ENCODE measurements at places on chromosomes 5 and 9. TPM values are rescaled to one million over a fixed set of nuclear protein-coding genes. Genes with fewer than 3 reads are reported as not detected.

DNA sequence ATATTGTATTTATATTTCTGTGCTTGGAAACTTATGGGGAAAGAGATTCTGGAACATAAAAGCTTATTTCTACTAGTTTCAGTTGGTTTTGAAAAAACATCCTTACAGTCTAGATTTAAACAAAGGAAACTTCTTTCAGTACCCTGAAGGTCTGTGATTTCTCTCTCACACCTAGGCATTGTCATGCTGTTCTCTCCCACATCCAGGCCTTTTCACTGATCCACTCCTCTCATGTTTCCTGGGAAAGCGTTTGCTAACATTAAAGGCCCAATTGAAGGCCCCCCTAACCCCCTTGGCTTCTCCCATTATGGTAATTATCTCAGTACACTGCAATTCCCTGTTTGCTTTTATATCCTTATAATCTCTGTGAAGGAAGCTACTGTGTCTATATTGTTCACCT lies 856 bp upstream of the PCDHGA3 start:
- no peak for DNase-seq

DNA sequence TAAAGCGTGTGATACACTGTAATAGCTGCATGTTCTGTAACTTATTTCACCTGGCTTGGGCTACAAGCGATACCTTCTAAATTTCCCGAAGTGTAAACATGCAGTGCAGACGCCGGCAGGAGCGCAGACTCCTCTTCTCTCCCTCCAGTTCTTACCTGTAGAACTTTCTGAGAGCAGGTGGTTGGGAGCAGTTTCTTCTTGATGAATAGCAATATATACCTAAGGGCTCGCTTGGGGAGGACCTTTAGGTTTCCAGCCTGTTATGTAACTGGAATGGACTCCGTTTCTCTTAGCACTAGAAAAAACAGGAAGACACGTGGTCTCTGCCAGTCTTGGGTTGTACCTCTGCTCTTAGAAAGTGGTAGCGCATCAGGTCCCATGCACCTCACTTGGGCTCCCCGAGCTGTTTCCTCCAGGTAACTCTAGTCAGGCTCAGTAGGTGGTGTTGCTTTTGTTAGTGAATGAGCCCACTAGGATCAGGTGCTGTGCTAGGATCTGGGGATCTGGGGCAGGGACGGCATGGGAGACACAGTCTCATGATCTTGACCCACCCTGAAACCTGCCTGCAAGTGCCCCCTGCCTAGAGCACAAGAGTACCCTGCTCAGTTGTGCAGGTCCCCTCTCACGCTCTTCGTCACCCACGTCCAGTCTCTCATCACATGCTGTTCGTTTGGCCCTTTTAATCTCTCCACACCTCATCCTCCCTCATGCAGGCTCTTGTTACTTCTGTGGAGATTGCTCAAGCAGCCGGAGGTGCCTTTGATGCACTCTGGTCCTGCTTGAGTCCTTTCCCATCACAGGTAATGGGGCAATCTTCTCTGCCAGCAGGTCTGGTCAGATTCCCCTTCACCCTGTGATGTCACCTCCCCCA lies 2.8 kb downstream of the TENT4A start:
- DNase-seq, result no peak

PCDHB3 gene
- 0.21 TPM for total RNA-seq

OR1J2 gene
- not detected for total RNA-seq

PCDHB5 gene
- 2.0 TPM for total RNA-seq

GRCh38 chr5:110784901-110785300 lies 46.1 kb downstream of the SLC25A46 start:
- no peak for DNase-seq

GARIN3 gene
- total RNA-seq, result not detected

TUSC1 gene
- total RNA-seq, result not detected

PLAC8L1 gene
- not detected for total RNA-seq

- DNase-seq, result no peak
Observed at GRCh38 chr5:139494832-139495231, 12.3 kb upstream of the STING1 start.

DNA sequence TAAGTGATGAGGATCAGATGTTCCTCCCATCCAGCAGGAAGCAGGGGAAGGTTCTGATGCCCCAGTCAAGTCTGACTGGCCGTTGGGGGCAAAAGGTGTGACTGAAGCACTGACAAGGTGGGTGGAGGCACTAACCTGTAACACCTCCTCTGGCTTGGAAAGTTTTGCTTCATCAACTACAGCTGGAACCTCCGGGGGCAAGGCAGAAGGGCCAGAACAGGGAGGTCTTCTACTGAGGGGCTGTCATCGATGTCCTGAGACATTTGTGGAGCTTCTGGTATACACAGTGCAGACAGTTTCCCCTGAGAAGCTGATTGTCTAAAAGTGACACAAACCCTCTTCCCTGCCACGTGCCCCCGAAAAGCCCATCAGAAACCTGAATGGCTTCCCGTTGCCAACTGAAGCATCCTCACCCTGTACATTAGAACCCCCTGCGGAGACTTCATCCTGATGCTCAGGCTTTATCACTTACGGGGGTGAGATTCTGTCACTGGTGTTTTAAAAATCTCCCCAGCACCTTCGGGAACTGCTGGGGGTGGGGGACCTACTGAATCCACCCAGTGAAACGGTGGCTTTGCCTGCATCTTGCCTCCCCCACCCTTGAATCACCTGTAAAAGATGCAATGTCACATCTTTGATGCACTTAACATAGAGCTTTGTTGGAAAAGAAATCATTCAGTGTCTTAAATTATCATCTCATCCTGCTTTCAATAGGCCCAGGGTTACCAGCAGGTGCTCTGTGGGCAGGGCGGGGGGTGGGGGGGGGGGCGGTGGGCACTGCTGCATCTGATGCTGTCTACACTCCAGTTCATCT lies 24.6 kb downstream of the TRAF1 start:
- no peak for DNase-seq

MVB12B gene
- 4.0 TPM for total RNA-seq

DNA sequence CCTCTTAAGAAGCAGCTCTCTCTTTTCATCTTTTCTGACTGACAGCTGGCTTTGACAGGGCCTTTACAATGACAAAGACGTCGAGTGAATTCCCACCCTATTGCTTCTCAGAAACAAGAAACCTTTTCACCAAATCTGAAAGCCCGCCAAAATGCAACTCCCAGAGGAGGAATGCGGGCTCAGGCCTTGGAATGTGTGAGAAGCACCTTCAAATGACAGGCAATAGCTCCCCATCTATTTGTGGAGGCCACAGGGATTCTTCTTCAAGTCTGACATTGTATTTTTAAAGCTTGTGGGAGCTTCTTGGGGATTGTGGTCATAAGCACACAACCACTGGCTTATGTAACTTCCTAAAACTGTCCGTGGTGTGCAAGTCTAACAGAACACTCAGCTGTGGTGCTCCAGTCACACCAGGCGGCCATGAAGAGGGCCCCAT lies 72.7 kb downstream of the DPYSL3 start:
- no peak for DNase-seq

Data from SK-MEL-5 (cell line).